Spinal cord (tissue), 10 donors: ENCODE measurements at places on chromosomes 16 and 17. TPM values are rescaled to one million over a fixed set of nuclear protein-coding genes. Genes with fewer than 3 reads are reported as not detected.

GRCh38 chr17:39352986-39353385 lies 48.4 kb downstream of the FBXL20 start:
- no peak for DNase-seq

DNA sequence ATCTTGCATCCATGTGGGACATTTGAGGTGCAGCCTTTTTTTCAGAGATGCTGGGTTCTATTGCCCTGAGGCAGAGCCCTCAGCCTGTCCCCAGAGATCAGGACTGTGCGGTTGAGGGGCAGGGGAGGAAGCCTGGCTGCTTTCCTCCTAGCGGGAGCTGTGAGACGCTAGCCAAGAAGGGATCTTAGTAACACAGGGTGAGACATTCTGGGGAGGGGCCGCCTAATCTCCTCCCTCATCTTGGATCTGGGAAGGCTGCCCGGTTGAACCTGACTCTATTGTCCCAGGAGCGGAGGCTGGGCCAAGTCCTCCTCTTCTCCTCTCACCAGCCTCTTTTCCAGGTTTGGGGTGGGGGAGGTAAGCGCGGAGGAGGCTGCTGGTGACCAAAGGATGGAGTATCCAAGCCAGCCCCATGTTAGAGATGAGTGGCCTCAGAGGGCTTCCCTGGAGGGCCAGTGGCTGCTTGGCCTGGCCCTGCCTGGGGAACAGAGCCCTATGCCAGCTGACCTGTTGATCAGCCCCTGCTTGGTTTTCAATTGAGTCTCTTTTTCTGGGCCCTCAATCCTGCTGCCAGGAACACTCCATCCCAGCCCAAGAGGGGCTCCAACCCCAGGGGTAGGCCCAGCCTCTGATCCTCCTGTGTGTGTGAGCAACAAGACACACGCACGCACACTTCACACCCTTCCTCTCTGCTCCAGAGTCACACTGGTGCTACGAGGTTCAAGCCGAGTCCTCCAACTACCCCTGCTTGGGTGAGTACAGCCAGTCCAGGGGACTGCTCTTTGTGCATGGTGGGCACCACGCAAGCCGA lies 5.0 kb downstream of the CA4 start:
- peak; percentile 86 for DNase-seq

GRCh38 chr17:80319262-80319998 lies 58.8 kb downstream of the RNF213 start:
- peak; percentile 3 for DNase-seq

- DNase-seq = no peak
Measured at GRCh38 chr17:77440560-77440981, 299.8 kb downstream of the SEC14L1 start.

- no peak for DNase-seq
Measured at GRCh38 chr17:1082579-1082978, 85.7 kb downstream of the TIMM22 start.

The YBX2 gene
- total RNA-seq = 0.50 TPM

GRCh38 chr17:38435795-38436194 lies 7.5 kb downstream of the ARHGAP23 start:
- no peak for DNase-seq
